T follicular helper cell (primary cell): ENCODE measurements at places on chromosomes 16 and 17.

- no peak for DNase-seq
Measured at GRCh38 chr16:23950291-23950894, 114.6 kb downstream of the PRKCB start.

GRCh38 chr16:87461466-87461991 is 31.3 kb downstream of the ZCCHC14 start:
- DNase-seq = no peak

GRCh38 chr16:19379838-19380237 is 37.8 kb upstream of the TMC5 start:
- DNase-seq = no peak

GRCh38 chr17:17527534-17527933 is 31.3 kb upstream of the RASD1 start:
- DNase-seq = no peak

- DNase-seq = no peak
Measured at GRCh38 chr17:61076621-61077031, 323.0 kb upstream of the TBX2 start.

- DNase-seq = no peak
Measured at GRCh38 chr16:69814078-69814477, 51.9 kb downstream of the WWP2 start.

- DNase-seq = no peak
Measured at GRCh38 chr16:69182730-69183416, 4.1 kb upstream of the SNTB2 start.

DNA sequence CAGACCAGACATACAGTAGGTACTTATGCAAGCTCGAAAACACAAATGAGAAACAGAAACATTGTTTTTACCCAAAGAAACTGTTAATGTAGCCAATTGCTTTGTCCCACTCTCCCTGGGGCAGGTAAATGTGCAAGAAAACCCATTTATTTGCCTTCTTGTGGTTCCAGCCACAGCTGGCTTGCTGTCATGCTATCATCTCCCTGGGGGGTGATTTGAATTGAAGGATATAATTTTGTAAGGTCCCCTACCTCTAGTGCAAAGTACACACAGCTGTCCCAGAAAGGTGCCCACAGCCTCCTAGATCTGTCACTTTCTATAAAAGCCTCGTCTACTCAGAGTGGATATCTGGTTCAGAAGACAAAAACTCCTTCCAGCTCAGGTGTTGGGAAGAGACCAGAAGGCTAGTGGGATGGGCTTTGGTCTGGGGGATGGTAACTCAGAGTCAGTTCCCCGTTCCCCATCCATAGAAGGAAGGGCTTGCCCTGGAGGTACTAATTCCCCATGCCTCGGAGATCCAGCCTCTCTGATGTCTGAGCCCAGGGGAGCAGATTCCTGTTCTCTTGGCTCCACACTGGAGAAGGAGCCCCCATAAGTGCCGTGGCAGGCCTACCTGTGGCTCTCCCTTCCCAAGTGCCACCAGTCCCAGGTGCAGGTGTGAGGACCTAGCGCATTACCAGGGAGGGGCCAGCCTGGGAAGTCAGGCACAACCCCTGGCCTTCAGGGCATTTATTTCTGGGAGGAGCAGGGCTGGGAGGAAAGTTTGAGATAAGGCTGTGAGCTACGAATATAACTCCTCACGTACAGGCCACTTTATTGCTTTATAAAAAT is 2.4 kb upstream of the PRR15L start:
- DNase-seq = no peak

DNA sequence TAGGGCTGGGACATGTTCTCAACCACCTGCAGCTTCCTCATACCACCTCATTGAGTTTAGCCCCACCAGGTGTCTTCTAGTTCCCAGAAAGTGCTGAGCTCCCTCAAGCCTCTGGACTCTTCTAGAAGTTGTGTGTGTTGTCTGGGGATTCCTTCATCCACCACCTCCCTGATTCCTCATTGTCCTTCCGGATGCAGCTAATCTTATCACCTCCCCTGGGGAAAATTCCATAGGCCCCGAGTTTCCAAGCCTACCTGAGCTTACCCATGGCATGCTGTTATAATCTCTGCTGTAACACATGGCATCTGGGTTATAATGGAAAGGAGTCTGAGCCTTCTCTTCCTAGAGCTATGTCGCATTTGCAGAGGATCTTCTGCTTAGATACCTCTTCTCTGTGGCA is 243.5 kb upstream of the SDK2 start:
- no peak for DNase-seq

GRCh38 chr17:41586863-41587495 is at the start of gene KRT14:
KRT14 (minus strand) TSS chr17:41586895; CDS start chr17:41586834, 61 bp downstream.
- no peak for DNase-seq

- DNase-seq = no peak
Measured at GRCh38 chr17:76427501-76428231, 25.3 kb downstream of the UBE2O start.

DNA sequence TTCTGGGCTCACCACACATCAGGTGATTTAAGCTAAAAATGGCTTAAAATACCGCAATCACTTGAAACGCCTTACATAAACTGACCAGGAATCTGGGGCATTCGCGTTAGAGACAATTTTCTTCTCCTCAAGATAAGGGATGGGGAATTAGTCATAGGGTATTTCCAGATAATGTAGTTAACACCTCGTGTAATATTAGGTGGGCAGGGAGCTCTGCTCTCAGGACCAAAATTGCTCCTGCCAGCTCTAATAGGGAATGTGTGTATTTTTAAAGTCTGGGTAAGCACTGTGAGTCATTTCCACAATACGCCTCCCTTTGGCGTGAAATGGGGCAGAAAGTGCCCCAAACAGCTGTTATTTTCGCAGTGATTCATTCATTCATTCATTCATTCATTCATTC is 408.6 kb downstream of the MAF start:
- DNase-seq = no peak

GRCh38 chr16:48596326-48596725 is 13.7 kb downstream of the N4BP1 start:
- DNase-seq = no peak
